H4 (cell line): ENCODE measurements at places on chromosomes 12 and 14. TPM values are rescaled to one million over a fixed set of nuclear protein-coding genes. Genes with fewer than 3 reads are reported as not detected.

DNA sequence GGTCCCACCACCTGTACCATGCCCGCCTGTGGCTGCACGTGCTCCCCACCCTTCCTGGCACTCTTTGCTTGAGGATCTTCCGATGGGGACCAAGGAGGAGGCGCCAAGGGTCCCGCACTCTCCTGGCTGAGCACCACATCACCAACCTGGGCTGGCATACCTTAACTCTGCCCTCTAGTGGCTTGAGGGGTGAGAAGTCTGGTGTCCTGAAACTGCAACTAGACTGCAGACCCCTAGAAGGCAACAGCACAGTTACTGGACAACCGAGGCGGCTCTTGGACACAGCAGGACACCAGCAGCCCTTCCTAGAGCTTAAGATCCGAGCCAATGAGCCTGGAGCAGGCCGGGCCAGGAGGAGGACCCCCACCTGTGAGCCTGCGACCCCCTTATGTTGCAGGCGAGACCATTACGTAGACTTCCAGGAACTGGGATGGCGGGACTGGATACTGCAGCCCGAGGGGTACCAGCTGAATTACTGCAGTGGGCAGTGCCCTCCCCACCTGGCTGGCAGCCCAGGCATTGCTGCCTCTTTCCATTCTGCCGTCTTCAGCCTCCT is 1.1 kb downstream of the INHBE start:
- DNase-seq, result peak; percentile 77

GRIP1 gene
- total RNA-seq, result 0.91 and 5.7 TPM in 2 replicates

DNA sequence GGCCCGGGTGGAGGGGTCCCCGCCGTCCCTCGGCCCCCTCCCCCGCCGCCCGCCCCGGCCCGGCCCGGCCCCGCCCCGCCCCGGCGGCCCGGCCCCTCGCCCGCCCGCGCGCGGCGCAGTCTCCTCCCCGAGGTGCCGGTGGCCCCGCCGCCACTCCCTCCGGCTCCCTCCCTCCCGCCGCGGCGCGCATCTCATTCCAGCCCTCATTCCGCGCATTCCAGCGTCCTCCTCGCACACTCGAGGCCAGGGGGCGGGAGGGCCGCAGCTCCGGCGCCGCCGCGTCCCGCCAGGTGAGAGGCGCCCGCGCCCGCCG is at the start of gene TEAD4:
Gene TEAD4, plus strand, starts transcription at position 206 of the 313 bp plus-strand sequence.
- peak; percentile 81 for DNase-seq

DNA sequence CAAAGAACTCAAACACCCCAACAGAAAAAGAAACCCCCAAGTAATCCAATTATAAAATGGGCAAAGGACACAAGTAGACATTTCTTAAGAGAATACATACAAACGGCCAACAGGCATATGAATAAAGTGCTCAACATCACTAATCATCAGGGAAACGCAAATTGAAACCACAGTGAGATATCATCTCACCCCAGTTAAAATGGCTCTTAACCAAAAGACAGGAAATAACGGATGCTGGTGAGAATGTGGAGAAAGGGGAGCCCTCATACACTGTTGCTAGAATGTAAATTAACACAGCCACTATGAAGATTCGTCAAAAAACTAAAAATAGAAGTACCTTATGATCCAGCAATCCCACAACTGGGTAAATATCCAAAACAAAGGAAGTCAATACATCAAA is 52.4 kb downstream of the CLMN start:
- no peak for DNase-seq

MYO1H gene
- total RNA-seq, result not detected in 2 replicates

DNA sequence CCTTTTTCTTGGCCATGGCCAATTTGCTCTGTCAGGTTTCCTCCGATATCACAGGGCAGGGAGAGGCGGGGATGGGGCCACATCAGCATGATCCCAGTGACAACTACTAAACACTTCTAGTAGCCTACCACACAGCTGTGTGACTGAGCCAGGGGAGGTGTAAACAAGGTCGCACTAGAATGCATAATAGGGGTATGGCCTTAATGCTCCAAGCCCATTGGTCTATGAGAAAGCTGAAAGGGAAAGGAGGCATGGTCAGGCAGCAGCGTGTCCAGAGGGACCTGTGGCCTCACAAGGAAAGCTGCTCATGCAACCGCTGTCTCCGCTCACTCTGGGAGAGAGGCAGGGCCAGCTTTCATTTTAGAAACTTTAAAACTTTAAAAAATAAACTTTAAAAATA is 27.5 kb upstream of the ACTR6 start:
- DNase-seq, result no peak

DNA sequence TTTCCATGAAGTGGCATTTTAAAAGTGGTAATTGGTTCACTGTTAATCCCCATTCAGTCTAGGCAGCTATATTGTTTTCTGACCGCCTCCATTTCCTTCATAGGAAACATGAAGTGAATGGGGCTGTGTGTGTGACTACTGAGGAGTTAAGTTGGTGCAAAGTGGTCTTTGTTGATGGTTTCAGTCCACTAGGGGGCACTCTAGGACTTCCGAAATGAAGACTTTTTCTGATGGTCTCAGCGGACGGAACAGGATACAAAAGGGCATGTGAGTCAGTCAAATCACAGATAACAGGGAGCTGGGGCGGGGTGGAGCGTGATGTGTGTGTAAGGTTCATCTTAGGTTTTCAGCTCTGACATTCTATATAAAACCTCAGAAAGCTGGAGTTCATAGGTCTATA is 240.1 kb upstream of the OR4E1 start:
- DNase-seq, result peak; percentile 81

DNA sequence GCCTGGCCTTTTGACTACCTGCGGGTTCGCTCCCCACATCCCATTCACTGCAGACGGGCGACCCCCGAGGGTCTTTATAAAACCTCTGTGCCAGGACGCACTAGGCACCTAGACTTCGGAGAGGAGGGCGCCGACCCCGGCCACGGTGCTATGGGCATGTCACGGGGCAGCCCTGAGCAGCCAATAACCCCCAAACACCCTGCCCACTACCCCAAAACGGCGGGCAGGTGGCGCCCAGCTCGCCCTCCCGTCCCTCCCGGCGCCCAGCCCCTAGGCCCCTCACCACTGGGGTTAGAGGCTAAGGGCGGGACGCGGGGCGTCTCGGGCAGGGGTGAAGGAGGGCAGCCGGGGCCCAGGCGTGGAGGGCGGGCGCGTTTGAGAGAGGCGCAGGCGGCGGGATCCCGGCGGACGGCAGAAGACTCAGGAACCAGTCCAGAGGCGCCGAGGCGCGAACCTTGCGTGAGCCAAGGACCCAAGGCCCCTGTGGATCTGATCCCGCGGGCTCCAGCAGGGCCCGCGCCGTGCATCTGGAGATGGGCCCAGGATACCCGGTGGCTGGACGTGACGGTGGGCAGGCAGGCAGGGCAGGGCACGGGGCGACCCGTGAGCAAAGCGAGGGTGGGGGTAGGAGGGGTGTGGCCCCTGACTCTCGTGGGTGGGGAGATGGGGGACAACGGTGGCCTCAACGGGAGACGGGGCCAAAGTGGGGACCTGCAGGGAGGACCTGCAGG is 11.1 kb downstream of the KRT85 start:
- DNase-seq, result no peak

OTOGL gene
- total RNA-seq, result 0.02 and 0.17 TPM in 2 replicates

DNA sequence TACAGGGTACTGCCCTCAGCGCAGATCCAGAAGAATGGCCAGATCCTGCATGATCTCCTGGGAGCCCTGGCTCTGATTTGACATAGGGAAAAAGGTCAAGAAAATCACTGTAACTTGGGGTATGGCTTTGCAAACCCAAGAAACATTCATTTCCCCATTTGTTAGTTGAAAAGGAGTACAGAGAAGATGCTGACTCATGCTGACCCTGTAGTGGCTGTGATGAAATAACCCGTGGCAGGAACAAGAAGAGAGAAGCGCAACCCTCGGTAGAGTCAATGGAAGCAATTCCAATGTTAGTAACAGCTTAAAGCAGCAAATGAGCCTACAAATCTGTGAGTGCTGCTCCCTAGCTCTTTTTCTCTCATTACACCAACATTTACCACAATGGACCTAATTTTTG is 281.6 kb upstream of the NPAS3 start:
- peak; percentile 82 for DNase-seq

- no peak for DNase-seq
Observed at GRCh38 chr14:68817506-68818212, 24.8 kb upstream of the ZFP36L1 start.

DNA sequence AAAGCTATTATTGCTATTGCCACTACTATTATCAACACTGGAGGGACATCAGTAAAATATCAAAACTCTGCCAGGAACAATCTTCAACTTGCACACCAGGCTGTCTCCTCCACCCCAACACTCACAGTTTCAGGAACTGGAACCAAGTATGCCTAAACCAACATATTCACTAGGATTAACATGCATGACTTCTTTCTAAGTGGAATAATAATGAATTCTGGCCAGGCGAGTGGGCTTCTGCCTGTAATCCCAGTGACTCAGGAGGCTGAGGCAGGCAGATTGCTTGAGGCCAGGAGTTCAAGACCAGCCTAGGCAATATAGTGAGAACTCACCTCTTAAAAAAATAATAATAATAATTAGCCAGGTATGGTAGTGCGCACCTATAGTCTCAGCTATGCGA is 58.1 kb downstream of the TBX5 start:
- no peak for DNase-seq
